ENCODE measurements at places on chromosomes 2 and 18. TPM values are rescaled to one million over a fixed set of nuclear protein-coding genes. Genes with fewer than 3 reads are reported as not detected.

The ANO7 gene
- 2.4 TPM for total RNA-seq

The ACMSD gene
- not detected for total RNA-seq

DNA sequence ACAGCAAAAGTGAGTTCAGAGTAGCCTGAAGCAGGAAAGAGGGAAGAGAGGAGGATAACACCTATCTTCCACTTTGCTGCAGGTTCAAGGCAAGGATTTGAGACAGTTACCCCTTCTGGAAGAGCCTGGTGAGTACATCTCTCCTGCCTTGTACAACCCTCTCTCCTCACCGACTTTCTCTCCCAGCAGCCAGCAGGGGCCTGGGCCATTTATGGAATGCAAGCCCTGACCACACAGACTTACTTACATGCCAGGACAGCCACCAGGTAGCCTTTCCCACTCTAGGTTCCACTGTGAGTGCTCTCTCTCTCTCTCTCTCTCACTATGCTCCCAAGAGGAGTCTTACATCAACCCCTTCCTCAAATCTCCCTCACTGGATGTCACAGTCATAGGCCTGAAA, 57.0 kb downstream of the BCL11A start:
- H3K36me3 ChIP-seq: no peaks in the 10 kb centered on the region
- no peak overlapping the region for H3K4me3 ChIP-seq
- no peak for DNase-seq
- no peaks in the 10 kb centered on the region for H3K4me1 ChIP-seq

DNA sequence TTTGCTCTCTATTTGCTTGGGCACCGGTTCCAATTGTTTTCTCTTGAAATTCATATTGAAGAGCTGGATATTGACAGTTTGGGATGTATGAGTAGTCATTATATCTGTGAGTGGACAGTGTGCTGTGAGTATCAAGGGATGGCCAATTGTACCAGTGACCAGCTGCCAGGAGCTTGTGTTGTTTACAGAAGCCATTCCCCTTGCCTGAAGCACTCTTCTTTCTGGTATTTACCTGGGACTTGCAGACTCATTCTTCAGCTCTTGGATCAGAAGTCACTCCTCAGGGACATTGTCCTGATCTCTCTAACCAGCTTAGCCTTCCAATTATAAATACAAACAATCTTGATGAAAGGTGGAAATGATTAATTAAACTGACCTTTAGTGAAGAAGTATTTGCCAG, 438.3 kb upstream of the LRATD1 start:
- no peaks in the 10 kb centered on the region for H3K27me3 ChIP-seq
- H3K4me3 ChIP-seq: no peak overlapping the region
- H3K4me1 ChIP-seq: no peaks in the 10 kb centered on the region
- no peak overlapping the region for H3K27ac ChIP-seq
- DNase-seq: no peak

DNA sequence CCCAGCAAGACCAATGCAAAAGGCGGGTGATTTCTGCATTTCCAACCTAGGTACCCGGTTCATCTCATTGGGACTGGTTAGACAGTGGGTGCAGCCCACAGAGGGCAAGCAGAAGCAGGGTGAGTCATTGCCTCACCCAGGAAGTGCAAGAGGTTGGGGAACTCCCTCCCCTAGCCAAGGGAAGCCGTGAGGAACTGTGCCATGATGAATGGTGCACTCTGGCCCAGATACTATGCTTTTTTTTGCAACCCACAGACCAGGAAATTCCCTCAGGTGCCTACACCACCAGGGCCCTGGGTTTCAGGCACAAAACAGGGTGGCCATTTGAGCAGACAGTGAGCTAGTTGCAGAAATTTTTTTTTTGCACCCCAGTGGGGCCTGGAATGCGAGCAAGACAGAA, 662.6 kb upstream of the ACVR2A start:
- H3K4me3 ChIP-seq: peak overlapping the region; percentile 40
- peak; percentile 67 for DNase-seq
- peak overlapping the region; percentile 86 for H3K27ac ChIP-seq
- peaks cover 6% of the 10 kb centered on the region for H3K36me3 ChIP-seq
- peaks cover 5% of the 10 kb centered on the region for H3K27me3 ChIP-seq

- H3K4me1 ChIP-seq: peaks cover 9% of the 10 kb centered on the region
- no peaks in the 10 kb centered on the region for H3K27me3 ChIP-seq
- peaks cover 57% of the 10 kb centered on the region for H3K36me3 ChIP-seq
Observed at GRCh38 chr2:6896930-6897759, 19.6 kb downstream of the RSAD2 start.

DNA sequence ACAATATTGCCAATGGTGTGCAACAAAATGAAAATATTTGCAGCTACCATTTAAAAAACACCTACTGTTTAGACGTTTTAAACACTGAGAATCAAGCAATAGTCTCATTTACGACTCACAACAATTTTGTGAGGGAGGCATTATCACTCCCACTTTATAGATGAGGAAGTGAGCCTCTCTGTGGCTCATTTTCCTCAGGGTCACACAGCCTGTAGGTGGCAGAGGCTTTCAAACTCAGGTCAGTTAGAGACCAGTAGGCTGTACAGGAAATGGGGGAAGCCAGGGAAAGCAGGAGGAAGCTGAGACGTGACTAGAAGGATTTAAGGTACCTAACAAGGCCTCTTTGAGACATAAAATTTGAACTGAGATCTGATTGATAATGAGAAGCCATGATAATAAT, 95.0 kb upstream of the ZNF521 start:
- H3K4me3 ChIP-seq: no peak overlapping the region
- no peaks in the 10 kb centered on the region for H3K27me3 ChIP-seq
- no peaks in the 10 kb centered on the region for H3K4me1 ChIP-seq
- DNase-seq: no peak

DNA sequence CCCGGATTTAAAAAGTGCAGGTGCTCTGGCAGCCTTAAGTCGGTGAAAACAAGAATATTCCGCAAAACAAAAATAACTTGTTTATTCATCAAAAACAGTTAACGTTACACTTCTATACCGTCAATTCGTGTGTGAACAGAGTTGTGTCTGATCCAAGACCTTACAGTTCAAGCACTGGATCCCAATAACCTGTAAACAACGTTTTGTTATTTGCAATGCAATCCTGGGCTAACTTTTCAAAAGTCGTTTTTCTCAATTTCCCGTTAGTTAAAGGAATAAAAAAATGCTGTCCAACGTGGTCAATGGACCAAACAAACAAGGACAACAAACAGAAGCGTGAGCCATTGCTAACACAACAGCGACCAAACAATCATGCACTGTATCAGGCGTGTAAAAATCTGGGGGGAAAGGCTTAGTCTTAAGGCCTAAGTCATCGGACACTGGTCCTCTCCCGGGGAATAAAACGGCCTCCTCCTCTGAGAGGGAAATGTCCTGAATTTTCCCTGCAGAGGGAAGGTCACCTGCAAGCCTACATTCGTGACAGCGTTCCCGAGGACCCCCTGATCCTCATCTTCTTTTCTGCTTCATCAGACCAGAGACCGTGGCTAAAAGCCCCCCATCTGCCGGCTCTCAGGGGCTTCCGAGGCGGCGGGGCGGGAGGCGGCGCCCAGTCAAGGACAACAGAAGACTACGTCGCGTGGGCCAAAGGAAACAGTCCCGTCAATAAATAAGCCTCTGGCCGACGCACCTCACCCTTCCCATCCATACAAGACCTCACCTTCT, 490 bp downstream of the NDUFS1 start:
- H3K4me3 ChIP-seq: peak overlapping the region; percentile 99
- peaks cover 53% of the 10 kb centered on the region for H3K4me1 ChIP-seq
- DNase-seq: no peak
- H3K36me3 ChIP-seq: peaks cover 45% of the 10 kb centered on the region
